ENCODE measurements at places on chromosomes 7 and 10.

DNA sequence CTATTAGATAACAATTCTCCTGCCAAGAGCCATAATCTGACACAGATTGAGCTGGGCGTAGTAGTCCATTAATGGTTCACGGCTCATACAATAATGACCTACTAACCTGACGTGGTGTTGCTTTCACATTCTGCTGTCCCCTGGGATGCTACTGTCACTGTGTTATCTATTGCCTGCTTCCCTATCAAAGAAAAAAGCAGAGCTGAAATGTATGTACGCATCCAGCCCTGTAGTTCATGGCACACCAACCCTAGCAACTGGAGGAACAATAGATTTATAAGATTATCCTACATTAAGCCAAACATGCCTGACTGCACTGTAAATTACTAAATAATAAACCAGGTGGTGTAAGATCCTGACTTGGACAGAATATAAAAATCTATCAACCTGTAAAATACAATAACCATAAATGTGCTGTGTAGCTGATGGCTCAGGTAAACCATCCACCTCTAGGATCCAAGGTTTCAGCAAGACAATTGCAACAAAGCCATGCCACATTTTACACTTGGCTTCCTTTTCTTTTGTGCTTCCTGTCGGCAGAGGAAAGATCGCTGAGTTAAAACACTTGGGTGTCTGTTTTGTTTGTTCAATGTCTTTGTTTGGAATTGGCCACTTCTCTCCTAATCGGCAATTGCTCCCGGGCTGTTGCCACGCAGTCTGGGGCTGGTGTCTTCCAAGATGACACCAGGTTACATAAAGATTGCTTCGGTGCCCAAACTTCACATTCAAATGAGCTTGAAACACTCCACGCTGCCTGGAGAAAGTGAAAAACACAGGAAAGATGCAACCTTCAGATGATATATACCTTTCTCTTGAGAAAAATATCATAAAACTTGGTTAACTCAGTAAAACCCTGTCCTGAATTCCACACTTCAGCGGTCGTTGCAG, 143.9 kb upstream of the MGMT start:
- H3K27me3 ChIP-seq: no peaks in the 10 kb centered on the region
- DNase-seq: no peak
- no peak overlapping the region for H3K27ac ChIP-seq
- no peak overlapping the region for H3K4me3 ChIP-seq
- no peaks in the 10 kb centered on the region for H3K36me3 ChIP-seq

DNA sequence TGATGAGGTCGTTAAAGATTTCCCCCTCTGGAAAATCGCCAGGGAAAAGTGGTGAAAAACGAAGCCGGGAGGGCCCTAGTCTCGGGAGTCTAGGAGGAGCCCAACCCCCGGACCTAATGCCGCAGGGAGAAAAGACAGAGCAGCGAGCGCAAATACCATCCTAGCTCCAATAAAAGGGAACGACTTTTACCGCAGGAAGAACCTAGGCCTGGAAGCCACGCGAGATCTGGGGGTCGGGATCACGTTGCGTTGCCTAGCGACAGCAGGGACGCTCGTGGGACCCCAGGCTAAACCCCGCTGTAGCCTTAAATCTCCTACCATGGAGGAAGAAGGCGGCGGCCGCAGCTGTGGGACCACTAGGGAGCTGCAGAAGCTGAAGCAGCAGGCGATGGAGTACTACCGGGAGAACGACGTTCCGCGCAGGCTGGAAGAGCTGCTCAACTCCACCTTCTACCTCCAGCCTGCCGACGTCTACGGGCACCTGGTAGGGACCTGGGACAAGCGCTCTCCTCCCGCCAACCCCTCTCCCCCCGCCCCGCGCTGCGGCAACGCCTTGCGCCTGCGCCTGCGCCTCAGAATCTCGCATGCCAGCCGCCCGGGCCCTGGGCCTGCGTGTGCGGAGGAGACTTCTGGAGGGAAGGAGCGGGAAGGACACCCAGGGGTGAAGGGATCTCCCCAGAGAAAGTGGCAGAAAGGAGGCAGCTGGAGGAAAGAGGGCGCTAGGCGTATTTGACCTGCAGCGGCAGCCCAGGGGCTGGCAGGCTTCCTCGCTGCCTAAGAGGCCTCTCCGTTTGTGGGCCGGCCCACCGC, at the start of gene ENO4:
TSS of gene ENO4 (plus strand) at position 252 of the 810 bp plus-strand sequence. CDS start at position 320, 68 bp downstream.
- no peaks in the 10 kb centered on the region for H3K27me3 ChIP-seq
- peak within 1 kb of the TSS; percentile 62 for H3K4me3 ChIP-seq
- H3K4me1 ChIP-seq: no peaks in the 10 kb centered on the region
- H3K27ac ChIP-seq: no peak within 1 kb of the TSS
- no peak for DNase-seq

DNA sequence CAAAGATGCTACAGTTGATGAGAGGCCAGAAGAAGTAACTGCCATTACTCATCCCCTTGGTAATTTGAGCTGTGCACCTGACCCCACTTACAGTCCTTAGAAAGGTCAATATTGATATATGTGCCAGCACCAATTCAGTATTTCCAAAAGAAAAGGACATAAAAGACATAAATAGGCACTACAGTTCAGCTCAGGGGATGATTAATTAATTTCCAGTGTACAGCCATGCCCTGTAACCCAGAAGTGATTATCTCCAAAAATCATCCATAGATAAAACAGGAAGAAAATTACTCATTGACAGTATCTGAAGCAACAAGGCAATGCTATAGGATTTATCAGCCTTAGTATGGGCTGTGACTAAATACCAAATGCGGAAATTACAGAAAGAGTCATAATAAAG, 82.4 kb downstream of the PHYHIPL start:
- H3K4me1 ChIP-seq: no peaks in the 10 kb centered on the region
- no peak for DNase-seq
- H3K27me3 ChIP-seq: no peaks in the 10 kb centered on the region
- no peak overlapping the region for H3K4me3 ChIP-seq
- H3K36me3 ChIP-seq: no peaks in the 10 kb centered on the region
- no peak overlapping the region for H3K27ac ChIP-seq

DNA sequence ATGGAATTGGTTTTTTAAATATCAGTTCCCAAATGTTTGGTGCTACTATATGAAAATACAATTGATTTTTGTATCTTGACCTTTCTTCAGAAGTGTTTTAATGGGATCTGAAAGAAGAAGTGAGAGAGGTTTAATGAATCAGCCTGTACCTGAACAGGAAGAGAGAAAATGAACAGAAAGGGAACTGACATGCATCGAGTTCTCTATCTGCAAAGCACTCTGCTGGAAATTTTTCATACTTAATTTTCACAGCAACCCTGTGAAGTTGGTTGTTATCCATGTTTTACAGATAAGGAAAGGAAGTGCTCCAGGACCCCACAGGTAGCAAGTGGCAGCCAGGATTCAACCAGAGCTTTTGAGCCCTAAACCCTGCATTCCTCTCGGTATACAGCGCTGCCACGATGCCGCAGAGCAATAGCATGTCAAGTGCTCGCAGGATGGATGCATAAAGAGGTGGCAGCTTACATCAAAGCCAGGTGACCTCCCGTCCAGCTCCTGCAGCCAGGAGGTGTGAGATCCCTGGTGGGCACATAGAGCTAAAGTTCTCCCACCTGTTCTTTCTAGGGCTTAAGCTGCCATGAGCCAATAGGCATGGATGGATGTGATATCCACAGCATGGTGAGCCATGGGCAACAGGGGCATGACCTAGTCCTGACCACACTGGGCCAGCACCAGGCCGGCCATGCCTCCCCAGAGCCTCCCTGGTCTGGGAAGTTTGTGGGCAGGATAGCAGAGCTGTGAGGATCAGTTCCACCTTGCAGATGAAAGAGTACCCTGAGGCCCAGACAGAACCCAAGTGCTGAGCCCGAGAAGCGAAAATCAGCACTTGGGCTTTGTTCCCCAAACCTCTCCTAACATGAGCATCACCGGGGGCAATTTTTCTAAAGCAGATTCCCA, 57.2 kb downstream of the CALML3 start:
- H3K27ac ChIP-seq: no peak overlapping the region
- peaks cover 7% of the 10 kb centered on the region for H3K4me1 ChIP-seq
- no peaks in the 10 kb centered on the region for H3K36me3 ChIP-seq
- no peaks in the 10 kb centered on the region for H3K27me3 ChIP-seq

- no peak overlapping the region for H3K27ac ChIP-seq
- DNase-seq: no peak
- H3K36me3 ChIP-seq: no peaks in the 10 kb centered on the region
- no peaks in the 10 kb centered on the region for H3K27me3 ChIP-seq
Observed at GRCh38 chr10:43674553-43675210, 26.0 kb upstream of the ZNF32 start.

GRCh38 chr10:94677691-94678090, 5.8 kb upstream of the CYP2C18 start:
- no peaks in the 10 kb centered on the region for H3K36me3 ChIP-seq
- no peaks in the 10 kb centered on the region for H3K4me1 ChIP-seq
- no peak overlapping the region for H3K4me3 ChIP-seq
- DNase-seq: no peak
- H3K27ac ChIP-seq: no peak overlapping the region
- H3K27me3 ChIP-seq: no peaks in the 10 kb centered on the region

DNA sequence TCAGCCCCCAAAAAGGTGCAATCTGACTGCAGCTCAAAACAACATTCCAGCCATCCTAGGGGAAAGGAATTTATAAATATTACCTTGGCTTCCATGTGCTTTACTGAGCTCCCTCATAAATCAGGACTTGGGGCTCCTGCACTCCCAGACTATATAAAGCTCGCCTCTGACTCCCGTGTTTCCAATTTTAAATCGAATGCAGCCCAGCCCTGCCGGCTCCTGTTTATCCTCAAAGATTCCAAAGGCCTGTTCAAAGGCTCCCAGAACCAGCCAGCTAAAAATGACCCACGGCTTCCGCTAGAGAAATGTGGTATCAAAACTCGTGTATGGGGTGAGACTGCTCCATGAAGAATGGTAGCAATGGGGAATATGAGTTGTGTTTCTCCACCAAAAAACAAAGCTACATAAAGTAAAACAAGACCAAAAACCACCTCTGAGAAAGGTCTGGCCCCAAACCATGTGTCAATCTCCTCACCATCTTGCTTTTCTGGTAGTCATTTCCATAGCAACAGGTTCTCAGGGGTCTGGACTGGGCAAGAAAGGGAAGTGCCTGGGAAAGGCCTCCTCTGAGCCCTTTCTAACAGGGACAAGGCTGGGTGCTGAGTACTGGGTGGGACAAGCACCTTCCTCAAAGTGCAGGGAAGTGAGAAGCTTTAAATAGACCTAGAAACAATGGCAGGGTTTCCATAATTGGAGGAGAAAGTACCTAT, 5.1 kb downstream of the CALML3 start:
- peak overlapping the region; percentile 86 for H3K27ac ChIP-seq
- no peaks in the 10 kb centered on the region for H3K36me3 ChIP-seq
- H3K4me3 ChIP-seq: no peak overlapping the region
- peak; percentile 66 for DNase-seq

DNA sequence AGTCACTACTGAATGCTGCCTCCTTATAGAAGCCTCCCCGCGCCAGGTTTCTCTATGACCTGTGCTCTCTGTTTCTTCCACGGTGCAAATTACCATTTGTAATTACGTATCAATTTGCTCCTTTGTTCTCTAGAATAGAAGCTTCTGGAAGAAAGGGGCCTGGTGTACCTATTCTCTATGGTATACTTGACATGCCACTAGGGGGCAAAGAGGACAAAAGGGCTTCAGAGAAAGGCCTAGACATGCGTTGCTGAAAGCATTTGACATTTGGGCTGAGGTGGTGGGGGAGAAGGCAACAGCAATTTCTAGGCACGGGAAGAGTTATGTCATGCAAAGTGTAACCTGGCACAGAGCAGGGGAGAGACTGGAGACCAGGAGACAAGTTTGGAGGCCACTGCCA, 148.7 kb downstream of the WDR11 start:
- DNase-seq: no peak
- H3K4me3 ChIP-seq: no peak overlapping the region
- no peaks in the 10 kb centered on the region for H3K27me3 ChIP-seq
- no peak overlapping the region for H3K27ac ChIP-seq
- no peaks in the 10 kb centered on the region for H3K36me3 ChIP-seq

- no peak overlapping the region for H3K4me3 ChIP-seq
- no peaks in the 10 kb centered on the region for H3K36me3 ChIP-seq
- no peak for DNase-seq
- H3K4me1 ChIP-seq: no peaks in the 10 kb centered on the region
- no peaks in the 10 kb centered on the region for H3K27me3 ChIP-seq
Observed at GRCh38 chr10:109089779-109090178, 833.5 kb downstream of the XPNPEP1 start.

- no peaks in the 10 kb centered on the region for H3K27me3 ChIP-seq
- H3K4me1 ChIP-seq: no peaks in the 10 kb centered on the region
- H3K36me3 ChIP-seq: no peaks in the 10 kb centered on the region
- no peak overlapping the region for H3K27ac ChIP-seq
Observed at GRCh38 chr10:30294476-30295240, 54.4 kb downstream of the MTPAP start.

DNA sequence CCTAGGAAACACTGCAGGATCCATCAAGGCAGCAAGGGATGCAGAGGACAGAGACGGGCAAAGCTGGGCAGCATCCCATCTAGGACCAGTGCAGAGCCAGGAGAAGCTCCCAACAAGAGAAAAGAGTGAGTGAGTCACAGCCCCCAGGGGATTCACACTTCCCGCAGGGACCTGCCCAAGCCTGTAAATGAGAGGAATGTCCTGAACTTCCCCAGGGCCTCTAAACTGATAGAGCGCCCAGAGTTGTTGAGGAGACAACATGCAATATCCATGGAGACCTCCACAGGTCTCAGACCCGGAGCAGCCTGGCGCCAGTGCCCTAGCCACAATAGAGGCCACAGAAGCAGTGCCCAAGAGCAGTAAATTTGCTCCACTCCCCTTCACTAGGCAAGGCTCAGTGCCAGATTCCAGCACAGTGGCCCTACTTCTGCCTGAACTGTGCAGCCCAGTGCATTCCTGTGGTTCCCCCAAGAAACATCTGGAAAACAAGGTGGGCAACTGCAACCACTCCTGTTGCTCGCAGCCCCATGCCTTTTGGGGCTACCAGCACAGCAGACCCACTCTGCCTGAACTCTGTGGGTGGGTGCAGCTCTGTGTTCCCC, 567.5 kb downstream of the POM121L12 start:
- no peaks in the 10 kb centered on the region for H3K4me1 ChIP-seq
- H3K27ac ChIP-seq: no peak overlapping the region
- no peaks in the 10 kb centered on the region for H3K27me3 ChIP-seq
- DNase-seq: no peak

GRCh38 chr10:34716958-34717357, 98.1 kb downstream of the PARD3 start:
- no peaks in the 10 kb centered on the region for H3K36me3 ChIP-seq
- H3K27ac ChIP-seq: no peak overlapping the region
- H3K27me3 ChIP-seq: no peaks in the 10 kb centered on the region
- no peaks in the 10 kb centered on the region for H3K4me1 ChIP-seq
- H3K4me3 ChIP-seq: no peak overlapping the region
- DNase-seq: no peak

- H3K4me3 ChIP-seq: no peak overlapping the region
- no peaks in the 10 kb centered on the region for H3K36me3 ChIP-seq
- H3K27ac ChIP-seq: no peak overlapping the region
- H3K4me1 ChIP-seq: no peaks in the 10 kb centered on the region
Observed at GRCh38 chr7:29637374-29637773, 73.7 kb downstream of the PRR15 start.

- H3K36me3 ChIP-seq: peaks cover 30% of the 10 kb centered on the region
- no peaks in the 10 kb centered on the region for H3K27me3 ChIP-seq
- peak overlapping the region; percentile 50 for H3K4me3 ChIP-seq
Observed at GRCh38 chr7:44769376-44769775, 20.7 kb downstream of the ZMIZ2 start.

- H3K4me1 ChIP-seq: no peaks in the 10 kb centered on the region
- H3K27me3 ChIP-seq: no peaks in the 10 kb centered on the region
- H3K4me3 ChIP-seq: no peak overlapping the region
- no peak for DNase-seq
- no peak overlapping the region for H3K27ac ChIP-seq
Observed at GRCh38 chr7:262251-262572, 27.8 kb upstream of the FOXL3 start.

Measured in ascending aorta (tissue), 2 donors.